Muscle of leg (tissue), 16 donors: ENCODE measurements at places on chromosomes 3 and 15. TPM values are rescaled to one million over a fixed set of nuclear protein-coding genes. Genes with fewer than 3 reads are reported as not detected.
A peak's percentile ranks its signal among the peaks of the same experiment; 100 is the strongest.

LYZL4 gene
- not detected for polyA plus RNA-seq

ITIH1 gene
- not detected for polyA plus RNA-seq

GABRB3 gene
- 1.6 TPM for polyA plus RNA-seq

C3orf20 gene
- polyA plus RNA-seq: 0.21 TPM

TMEM45A gene
- 15.1 TPM for polyA plus RNA-seq

CDHR4 gene
- 0.15 TPM for polyA plus RNA-seq

- DNase-seq: no peak
- no peaks in the 10 kb centered on the region for H3K36me3 ChIP-seq
- H3K27ac ChIP-seq: no peak overlapping the region
- no peaks in the 10 kb centered on the region for H3K27me3 ChIP-seq
- no peaks in the 10 kb centered on the region for H3K4me1 ChIP-seq
Observed at GRCh38 chr3:190401963-190402362, 14.0 kb downstream of the CLDN16 start.

- H3K4me3 ChIP-seq: no peak overlapping the region
- no peaks in the 10 kb centered on the region for H3K27me3 ChIP-seq
- no peak for DNase-seq
- H3K36me3 ChIP-seq: no peaks in the 10 kb centered on the region
- no peak overlapping the region for H3K27ac ChIP-seq
- H3K4me1 ChIP-seq: no peaks in the 10 kb centered on the region
Observed at GRCh38 chr15:73108676-73109075, 56.4 kb downstream of the NEO1 start.

DNA sequence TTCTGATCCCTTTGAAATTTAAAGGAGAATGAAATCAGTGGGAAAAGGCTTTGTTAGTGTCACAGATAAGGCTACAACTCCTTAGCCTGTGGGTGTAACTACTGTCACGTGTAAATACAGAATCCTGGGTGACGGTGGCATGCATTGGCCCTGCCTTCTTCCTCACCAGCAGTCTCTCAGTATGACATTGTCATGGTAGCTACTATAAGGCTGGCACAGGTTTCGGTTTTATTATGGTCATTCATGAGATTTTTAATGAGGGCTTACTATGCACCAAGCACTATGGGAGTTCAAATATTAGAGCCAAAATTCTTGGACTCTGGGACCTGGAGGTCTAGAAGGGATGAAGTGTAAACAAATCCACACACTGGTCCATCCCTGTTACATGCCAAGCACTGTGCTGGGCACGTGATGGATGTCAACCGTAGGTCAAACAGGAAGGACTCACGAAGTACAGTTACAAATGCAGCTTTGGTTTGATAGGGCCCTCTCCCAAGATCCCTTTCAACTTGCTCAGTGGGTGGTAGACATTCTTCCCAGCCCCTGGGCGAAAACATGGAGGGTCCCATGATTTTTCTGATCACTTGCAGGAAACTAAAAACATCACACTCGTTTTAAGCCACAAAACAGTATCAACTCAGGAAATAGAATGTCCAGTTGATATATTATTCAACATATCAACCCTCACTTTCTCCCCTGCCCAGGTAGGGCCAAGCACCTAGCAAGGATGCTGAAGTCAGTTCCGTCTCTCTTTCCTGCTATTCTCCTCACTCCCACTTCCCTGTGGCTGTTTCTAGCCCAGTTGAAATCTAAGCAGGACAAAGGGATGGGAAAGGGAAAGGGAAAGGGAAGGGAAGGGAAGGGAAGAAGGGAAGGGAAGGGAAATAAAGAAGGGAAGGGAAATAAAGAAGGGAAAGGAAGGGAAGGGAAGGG lies 25.3 kb downstream of the BFSP2 start:
- no peak for DNase-seq
- no peaks in the 10 kb centered on the region for H3K27me3 ChIP-seq
- H3K4me3 ChIP-seq: no peak overlapping the region
- H3K36me3 ChIP-seq: no peaks in the 10 kb centered on the region
- no peak overlapping the region for H3K27ac ChIP-seq
- H3K4me1 ChIP-seq: peaks cover 3% of the 10 kb centered on the region

DNA sequence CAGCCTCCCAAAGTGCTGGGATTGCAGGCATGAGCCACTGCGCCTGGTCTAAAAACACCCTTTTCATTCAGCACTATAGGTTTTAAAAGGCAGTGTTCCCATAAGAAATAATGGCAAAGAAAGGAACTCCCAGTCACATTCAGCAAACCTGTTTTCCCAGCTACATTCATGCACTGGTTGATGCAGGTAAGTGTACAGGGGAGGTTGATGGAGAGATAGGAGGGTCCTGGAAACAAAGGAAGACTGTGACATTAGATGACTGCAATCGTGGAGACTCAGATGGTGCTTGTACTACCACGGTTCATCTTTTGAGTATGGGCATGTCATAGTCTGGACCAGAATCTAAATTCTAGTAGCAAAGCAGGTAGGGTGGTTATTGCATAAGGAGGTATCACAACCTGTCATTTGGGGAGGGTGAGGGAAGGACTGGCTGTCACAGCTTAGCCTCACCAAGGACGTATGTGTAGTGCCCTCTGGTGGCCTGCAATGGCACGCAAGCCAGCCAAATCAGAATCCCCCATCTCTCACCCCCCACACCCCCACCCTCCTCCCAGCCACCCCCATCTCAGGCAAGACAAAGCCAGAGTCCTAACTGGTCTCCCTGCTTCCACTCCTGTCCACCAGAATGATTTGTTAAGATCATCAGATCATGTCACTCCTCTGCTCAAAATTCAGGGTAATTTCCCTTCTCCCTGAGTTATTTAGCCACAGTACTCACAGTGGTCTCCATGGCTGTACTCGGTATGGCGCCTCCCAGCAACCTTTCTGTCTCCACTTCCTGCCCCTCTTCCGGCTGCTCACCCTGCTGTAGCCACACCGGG lies 28.8 kb upstream of the UBL7 start:
- peak; percentile 49 for DNase-seq
- peaks cover 3% of the 10 kb centered on the region for H3K36me3 ChIP-seq
- no peak overlapping the region for H3K27ac ChIP-seq
- no peaks in the 10 kb centered on the region for H3K4me1 ChIP-seq
- no peaks in the 10 kb centered on the region for H3K27me3 ChIP-seq

DNA sequence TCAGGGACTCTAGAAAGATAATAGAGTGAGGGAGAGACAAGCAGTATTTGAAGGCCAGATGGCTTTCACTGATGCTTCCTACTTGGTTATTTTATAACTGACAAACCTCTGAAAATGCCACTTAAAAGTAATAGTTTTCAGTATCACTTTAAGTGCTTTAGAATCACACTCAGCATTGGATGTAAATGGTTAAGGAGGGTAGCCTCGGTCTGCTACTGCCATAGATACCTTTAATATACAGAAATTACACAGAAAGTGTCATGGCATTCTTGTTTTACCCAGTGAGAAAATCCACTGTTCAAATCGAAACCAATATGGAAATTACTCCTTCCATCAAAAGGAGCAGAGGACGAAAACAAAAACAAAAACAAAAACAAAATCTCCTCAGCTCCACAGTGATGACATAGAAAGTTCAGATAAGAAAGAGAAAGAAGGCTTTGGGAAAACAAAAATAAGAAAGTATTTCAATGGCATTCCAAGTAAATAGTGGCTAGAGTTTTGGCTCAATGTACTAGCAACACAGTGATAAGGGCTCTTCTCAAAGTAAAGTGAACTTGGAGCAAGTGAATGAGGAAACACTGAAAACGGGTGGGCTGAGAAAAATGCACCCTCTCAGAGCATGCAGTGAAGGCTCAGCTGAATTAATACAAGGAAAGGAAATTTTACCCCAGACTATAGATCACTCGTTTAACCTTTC lies 43.2 kb upstream of the CD47 start:
- H3K4me3 ChIP-seq: no peak overlapping the region
- H3K36me3 ChIP-seq: no peaks in the 10 kb centered on the region

DNA sequence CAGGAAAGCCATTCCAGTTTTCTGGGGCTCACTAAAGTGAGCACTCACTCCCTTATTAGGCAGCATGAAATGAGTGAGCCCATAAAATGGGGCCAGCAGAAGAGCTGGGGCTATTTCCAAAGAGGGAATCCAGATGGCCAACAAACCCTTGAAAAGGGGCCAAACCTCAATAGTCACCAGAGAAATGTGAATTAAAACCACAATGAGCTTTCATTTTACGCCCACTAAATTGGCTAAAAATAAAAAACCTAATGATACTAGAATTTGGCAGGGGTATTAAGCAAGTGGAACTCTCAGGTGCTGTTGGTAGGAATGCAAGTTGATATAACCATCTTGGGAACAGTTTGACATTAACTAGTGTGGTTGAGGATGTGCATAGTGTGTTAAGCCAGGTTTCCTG lies 42.1 kb upstream of the RAF1 start:
- no peaks in the 10 kb centered on the region for H3K36me3 ChIP-seq
- peaks cover 2% of the 10 kb centered on the region for H3K4me1 ChIP-seq
- H3K4me3 ChIP-seq: no peak overlapping the region
- DNase-seq: peak; percentile 22
- no peaks in the 10 kb centered on the region for H3K27me3 ChIP-seq
- no peak overlapping the region for H3K27ac ChIP-seq

- H3K4me3 ChIP-seq: no peak overlapping the region
- no peak for DNase-seq
- H3K27me3 ChIP-seq: no peaks in the 10 kb centered on the region
- no peaks in the 10 kb centered on the region for H3K36me3 ChIP-seq
Observed at GRCh38 chr15:46815240-46815639, 902.1 kb upstream of the SEMA6D start.

DNA sequence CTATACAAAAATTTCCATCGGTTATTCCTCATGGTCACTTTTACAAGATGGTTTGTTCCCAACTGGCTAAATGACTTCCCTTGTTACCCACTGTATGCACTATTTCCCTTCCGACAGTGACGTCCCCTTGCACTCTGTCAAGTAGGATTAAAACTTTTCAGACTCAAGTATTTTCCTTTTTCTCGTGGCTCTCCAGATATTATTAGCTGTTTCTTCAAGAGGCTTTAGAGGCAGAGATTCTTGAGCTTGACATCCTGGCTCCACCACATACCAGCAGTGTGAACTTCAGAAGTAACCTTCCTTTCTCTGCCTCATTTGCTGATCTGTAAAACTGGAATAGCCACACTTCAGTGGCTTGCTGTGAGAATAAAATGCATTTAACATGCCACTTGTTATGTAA lies 14.0 kb downstream of the CSNK1G1 start:
- H3K4me3 ChIP-seq: no peak overlapping the region
- H3K27me3 ChIP-seq: no peaks in the 10 kb centered on the region
- H3K4me1 ChIP-seq: no peaks in the 10 kb centered on the region
- H3K36me3 ChIP-seq: peaks cover 3% of the 10 kb centered on the region
- no peak overlapping the region for H3K27ac ChIP-seq

DNA sequence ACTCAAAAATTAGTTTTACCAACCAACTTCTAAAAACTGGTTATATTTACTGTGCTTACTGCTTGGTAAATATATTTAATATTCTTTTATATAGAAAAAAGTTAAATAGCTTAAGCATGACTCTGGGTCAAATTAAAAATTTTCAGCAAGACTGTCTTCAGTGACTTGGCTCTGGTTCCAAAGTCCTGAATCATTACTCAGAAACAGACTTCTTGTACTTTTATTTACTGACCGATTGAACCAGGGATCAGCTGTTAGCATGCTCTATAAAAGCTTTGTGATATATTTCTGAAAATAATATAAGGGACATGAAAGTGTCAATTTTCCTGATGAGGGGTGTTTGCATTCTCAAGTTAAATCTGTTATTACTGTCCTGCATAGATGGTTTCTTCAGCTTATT lies 164.3 kb downstream of the MCTP2 start:
- no peaks in the 10 kb centered on the region for H3K27me3 ChIP-seq
- no peaks in the 10 kb centered on the region for H3K36me3 ChIP-seq
- no peak for DNase-seq
- H3K27ac ChIP-seq: no peak overlapping the region
- H3K4me3 ChIP-seq: no peak overlapping the region

DNA sequence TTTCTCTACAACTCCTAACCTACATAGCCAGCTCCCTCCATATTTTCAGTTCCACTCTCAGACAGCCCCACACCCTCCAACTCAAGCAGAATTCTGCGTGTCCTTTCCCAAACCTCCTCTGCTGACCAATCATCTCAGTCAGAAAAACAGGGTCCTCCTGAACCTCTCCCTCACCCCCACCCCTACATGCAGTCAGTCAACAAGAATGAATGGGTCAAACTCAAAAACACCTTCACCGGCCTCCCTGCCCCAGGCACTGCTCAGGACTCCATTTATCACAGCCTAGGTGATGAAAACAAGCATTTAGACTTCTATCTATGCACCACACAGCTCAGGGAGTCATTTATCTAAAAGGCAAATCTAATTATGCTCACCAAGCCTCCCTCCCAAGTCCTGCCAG lies 32.4 kb downstream of the MYL3 start:
- H3K27ac ChIP-seq: no peak overlapping the region
- no peak overlapping the region for H3K4me3 ChIP-seq
- no peaks in the 10 kb centered on the region for H3K36me3 ChIP-seq
